CD8-positive, alpha-beta memory T cell (primary cell): ENCODE measurements at places on chromosomes 13 and 19.

- no peak for DNase-seq
Measured at GRCh38 chr19:13329766-13330165, 176.5 kb downstream of the CACNA1A start.

- no peak for DNase-seq
Measured at GRCh38 chr13:23684647-23685046, 114.4 kb downstream of the TNFRSF19 start.

DNA sequence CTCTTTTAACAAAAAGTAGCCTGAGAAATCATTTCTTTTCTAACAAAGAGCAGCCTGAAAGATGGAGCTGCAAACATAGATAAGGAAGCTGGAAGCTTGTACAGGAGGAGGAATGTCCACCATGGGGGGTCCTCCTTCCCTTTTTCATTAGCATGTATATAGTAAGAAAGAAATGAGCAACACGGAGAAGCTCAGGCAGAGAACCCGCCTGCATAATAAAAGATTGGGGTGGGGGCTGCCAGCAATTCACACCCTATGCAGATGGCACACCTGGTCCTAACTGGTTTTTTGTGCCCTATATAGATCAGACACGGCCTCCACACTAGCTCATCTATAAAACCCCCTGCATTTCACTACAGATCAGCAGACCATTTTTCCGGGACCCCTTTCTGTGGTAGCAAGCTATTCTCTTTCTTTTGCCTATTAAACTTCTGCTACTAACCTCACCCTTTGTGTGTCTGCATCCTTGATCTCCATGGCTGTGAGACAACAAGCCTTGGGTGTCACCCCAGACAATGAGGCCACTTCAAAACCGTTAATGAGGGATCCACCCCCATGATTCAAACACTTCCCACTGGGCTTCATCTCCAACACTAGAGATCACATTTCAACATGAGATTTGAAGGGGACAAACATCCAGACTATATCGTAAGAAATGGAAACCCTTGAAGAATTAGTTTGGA lies 167.5 kb upstream of the FREM2 start:
- no peak for DNase-seq

- peak; percentile 45 for DNase-seq
Measured at GRCh38 chr19:4913996-4914735, 4.9 kb downstream of the UHRF1 start.

- DNase-seq: no peak
Measured at GRCh38 chr13:38384171-38384570, 34.5 kb downstream of the UFM1 start.

DNA sequence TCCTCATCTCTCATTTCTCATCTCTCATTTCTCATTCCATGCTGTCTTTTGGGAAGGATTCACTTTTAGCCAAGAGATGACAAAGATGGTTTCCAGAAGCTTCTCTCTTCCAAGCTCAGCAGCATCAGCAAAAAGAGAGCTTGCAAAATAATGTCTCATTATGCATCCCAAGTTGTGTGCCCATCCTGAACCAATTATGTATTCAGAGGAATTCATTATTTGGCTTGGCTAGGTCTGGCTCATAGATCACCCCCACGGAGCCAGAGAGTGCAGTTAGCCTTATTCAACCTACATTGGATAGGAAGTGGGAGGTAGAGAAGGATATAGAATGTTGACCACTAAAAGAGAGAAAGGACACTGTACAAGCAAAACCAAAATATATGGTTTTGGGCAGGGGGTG lies 5.4 kb upstream of the OLFM2 start:
- DNase-seq: no peak

- DNase-seq: no peak
Measured at GRCh38 chr13:47004027-47004426, 107.2 kb upstream of the HTR2A start.

DNA sequence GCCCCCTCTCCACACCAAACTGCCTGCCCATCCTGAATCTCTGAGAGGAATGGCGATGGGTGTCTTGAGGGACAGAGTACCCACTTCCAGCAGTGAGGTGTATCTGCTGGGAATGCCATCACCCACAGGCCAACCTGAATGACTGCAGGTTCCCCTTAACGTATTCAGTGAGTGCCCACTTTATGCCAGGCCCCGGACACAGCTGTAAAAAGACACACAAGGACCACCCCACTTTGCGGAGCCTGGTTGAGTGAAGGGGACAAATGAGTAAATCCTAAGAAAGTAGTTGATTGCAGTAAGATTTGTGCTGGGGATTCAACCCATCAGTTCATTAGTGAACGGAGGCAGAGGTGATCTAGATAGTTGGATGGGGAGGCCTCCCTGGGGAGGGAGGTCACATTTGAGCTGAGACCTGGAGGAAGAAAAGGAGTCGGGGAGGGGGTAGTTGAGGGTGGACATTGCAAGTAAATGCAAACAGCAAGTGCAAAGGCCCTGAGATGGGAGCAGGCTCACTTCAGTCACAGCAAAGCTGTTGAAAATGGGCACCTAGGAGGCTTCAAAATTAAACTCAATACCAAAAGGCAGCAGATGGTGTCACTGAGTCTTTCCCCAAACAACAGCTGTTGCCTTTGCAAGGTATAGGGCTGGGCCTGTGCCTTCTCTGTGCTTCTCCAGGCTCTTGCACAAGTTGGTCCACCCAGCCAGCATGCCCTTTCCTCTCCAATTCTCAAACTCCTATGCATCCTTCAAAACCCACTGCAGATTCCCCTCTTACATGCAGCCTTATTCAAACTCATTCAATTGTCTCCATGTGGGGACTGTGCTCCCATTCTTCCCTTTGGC lies 4.3 kb downstream of the GDF15 start:
- DNase-seq: no peak

GRCh38 chr19:33724721-33725060 lies 72.0 kb upstream of the KCTD15 start:
- no peak for DNase-seq

- no peak for DNase-seq
Measured at GRCh38 chr19:7832009-7832408, 2.0 kb downstream of the EVI5L start.

DNA sequence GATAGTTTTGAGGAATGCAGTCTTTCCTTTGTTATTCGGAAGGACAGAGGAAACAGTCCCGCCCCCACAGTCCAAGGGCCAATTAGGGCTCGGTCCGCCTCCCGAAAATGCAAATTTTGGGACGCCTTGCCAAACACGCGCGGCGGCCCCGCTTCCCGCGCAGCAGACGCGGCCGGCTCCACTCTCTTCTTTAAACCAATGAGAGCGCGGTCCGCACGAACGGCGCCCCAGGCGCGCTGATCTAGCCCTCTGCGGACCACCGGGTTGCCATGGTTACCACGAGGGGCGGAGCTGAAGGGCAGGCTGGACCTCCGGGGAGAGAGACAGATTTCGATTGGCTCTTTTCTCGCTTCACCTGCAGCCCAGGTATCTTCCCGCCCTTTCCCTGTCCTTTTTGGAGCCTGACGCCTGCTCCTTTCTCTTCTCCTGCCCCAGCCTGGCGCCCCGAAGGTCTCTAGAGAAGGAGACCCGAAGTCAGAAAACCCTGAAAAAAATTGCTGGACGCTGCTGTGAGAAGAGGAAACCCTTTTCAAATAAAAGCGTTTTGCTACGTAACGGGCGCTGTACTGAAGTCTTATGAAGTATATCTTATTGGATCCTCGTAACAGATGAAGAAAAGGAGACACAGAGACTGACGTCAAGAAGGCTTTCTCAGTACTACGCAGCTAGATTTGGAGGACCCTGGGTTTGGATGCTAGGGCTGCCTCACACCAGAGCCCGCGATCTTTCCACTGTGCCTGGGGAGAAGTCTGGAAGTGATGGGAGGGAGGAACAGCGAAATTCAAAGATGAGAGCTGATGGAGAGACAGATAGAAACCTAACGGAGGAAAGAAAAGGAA lies 2.0 kb downstream of the PTH2 start:
- DNase-seq: no peak

DNA sequence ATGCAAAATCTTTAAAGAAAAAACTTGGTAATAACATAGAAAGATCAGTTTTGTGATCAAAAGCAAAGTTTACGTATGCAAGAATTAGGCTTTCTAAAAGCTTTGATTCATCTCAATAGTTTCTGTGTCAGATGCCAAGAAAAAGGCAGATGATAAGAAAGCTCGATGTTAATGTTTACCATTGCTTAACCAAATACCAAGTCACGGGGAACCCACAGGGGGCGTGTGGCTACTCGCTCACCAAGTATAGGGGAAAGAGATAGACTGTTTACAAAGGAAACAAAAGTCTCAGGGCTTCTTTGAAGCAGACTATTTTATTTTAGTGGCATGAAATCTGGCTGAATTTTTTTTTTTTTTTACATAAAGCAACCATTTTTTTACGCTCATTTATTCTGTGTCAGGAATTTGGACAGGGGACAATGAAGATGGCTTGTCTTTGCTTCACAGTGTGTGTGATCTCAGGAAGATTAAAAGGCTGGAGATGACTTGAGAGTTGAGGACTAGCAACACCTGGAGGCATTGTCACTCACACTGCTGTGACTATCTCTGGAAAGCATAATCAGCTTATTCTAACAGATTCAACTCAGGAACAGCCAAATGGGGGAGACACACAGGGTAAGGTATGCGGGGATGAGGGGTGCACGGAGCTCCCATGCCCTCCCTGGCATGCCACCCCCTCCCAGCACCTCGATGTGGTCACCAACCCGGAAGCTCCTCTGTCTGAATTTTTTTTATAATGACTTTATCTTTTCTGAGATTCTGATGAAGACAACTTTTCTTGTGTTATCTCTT lies 24.9 kb downstream of the RCBTB1 start:
- DNase-seq: no peak

- no peak for DNase-seq
Measured at GRCh38 chr19:32165750-32166149, 179.7 kb upstream of the ZNF507 start.

DNA sequence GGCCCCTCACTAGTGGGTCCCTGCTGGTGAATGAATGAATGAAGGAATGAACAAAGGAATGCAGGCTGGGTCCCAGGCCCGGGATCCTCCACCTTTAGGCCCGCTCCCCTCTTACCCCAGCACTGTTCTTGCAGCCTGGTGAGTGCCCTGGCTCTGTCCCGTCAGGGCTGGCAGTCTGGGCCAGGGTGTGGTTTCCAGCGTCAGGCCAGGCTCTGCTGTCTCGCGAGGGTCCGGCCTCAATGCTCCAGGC lies 317 bp downstream of the LYL1 start:
- no peak for DNase-seq

DNA sequence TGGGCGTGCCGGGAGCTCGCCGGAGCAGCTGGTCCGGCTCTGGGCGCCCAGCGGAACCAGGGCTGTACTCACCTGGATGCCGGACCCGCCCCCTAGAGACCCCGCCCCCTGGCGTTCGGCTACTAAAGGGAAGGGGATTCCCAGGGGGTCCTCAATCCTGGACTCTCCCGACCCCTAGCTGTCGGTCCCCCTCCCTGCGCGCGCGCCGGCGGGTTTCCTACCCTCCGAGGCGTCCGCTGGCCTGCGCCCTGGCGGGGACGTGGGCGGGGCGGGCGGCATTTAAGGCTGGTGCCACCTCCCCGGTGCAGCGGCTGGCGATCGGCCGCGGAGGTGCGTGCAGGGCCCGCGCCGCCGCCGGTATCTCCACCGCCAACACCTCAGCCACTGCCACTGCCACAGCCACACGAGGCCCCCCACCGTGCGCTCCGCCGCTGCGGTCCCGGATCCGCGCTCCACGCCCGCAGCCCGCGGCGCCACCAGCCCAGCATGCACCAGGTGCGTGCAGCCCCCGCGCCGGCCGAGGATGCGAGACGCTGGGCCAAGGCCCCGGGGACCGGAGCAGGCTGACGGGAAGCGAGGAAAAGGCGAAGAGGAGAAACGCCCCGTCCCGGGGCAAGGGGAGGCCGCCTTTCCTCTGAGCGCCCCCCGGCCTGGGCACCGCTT lies at the start of gene ATP12A:
Gene ATP12A, plus strand, starts transcription at position 151 of the 663 bp plus-strand sequence. Its CDS starts 336 bp downstream, at position 487.
- peak; percentile 26 for DNase-seq

- DNase-seq: no peak
Measured at GRCh38 chr19:17646441-17646840, 41.7 kb downstream of the UNC13A start.

- no peak for DNase-seq
Measured at GRCh38 chr13:96900986-96901385, 93.3 kb downstream of the OXGR1 start.

DNA sequence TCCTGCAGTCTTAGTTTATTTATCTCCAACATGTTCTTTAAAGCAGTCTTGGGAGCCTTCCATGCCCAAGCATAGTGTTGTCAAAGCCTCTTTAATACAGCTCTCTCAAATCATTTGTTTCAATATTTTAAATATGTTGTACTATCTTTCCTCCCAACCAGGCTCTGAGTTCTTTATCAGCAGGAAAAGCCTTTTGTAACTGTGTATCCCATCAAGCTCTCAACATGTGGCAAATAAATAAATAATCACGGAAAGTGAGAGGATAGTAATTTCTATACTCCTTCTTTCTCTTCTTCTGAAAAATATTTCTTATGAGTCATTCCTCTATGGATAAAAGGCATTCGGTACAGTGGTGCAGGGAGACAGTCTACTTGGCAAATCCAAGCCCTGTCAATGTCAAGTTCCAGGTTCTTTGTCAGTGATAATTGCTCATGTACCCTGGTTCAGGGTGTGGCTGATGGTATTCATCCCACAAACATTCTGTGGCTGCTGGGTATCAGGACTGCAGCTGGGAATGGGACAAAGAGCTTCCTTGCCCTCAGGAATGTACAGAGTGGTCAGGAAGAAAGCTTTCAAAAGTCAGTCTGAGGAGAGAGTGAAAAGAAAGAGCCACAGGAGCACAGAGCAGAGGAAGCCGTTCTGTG lies 384.3 kb downstream of the EFNB2 start:
- no peak for DNase-seq

- DNase-seq: no peak
Measured at GRCh38 chr13:94033098-94033497, 446.4 kb downstream of the DCT start.

DNA sequence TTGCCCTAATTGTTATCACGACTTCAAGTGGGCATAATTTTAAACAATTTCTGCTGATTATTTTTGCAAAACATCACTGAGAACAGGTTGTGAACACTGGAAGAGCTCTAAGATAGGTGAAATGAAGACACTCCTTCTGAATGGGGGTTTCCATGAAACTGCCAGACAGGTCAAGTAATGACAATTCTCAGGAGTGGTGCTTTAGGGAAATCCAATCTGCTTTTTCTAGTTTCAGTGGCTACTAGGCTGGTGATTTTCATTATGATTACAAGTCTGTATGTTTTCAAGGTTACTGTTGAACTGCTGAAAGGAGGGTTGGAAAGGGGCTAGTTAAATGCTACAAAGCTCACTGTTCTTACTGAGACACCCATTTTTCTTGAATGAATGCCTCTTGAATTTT lies 1724.2 kb downstream of the PCDH9 start:
- DNase-seq: no peak

DNA sequence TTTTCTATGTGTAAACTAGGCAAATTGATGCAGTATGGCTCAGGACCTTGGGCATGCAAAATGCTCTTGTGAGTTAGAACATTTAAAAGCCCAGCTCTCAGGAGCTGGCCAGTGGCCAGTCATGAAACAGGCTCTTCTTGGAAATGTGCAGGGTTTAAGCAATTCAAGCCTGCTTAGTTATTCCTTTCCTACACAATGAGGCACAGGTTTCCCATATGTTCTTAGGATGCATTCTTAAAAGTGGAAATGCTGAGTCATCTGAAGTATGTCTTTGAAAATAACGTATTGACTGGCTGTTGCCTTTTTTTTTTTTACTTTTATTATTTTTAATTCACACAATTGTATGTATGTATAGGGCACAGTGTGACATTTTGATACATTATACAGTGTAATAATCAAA lies 300.7 kb downstream of the SLC7A1 start:
- DNase-seq: no peak
